ENCODE measurements at places on chromosomes 11 and 22.

GRCh38 chr11:117851106-117851505 is 25.4 kb downstream of the FXYD6 start:
- DNase-seq = no peak

GRCh38 chr11:19935507-19935906 is 222.9 kb downstream of the NAV2 start:
- DNase-seq = no peak

DNA sequence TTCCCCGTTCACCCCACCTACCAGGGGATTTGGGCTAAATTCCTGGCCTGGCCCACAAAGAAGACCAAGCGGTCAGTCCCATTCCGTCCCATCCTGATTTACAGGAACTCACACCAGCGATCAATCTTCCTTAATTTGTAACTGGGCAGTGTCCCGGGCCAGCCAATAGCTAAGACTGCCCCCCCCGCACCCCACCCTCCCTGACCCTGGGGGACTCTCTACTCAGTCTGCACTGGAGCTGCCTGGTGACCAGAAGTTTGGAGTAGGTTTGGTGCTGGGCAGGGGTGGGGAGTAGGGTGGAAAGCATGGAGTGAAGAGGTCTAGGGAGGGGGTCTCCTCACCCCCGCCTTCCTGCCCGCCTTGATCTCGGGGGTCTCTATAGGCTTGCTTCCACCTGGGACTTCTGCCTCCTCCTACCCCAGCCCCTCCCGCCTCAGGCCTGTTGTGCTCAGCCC is at the start of gene SERPING1:
Gene SERPING1 (plus strand): TSS at position 225 of the 455 bp plus-strand sequence. CDS start 586 bp downstream, outside the sequence.
- DNase-seq = no peak

DNA sequence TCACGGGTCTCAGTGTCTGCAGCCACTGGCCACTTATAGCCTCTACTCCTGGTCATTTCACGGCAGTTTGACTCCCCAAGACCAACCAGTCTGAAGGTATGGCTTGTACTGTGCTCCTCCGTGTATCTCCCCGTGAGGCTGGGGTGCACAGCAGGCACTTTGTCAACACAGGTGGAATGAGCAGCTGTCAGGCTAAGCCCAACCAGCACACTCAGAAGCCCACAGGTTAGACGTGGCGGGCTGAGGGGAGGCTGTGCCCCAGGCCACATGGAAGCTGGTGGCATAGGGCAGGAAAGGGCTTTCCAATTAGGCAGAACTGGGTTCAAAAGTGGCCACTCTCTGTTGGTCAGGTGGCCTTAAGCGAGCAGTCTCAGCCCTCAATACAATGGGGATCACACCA is 7.0 kb downstream of the TP53I11 start:
- peak; percentile 47 for DNase-seq

All from NCI-H774 (cell line).